ENCODE measurements at places on chromosomes 3 and 15. TPM values are rescaled to one million over a fixed set of nuclear protein-coding genes. Genes with fewer than 3 reads are reported as not detected.

ST3GAL6 gene
- total RNA-seq: 17.9 TPM

SGO1 gene
- total RNA-seq: 33.3 TPM

GRCh38 chr3:63576846-63577245, 75.6 kb upstream of the SNTN start:
- H3K27ac ChIP-seq: no peak overlapping the region
- no peaks in the 10 kb centered on the region for H3K27me3 ChIP-seq
- no peaks in the 10 kb centered on the region for H3K36me3 ChIP-seq
- no peak overlapping the region for H3K4me3 ChIP-seq

DNA sequence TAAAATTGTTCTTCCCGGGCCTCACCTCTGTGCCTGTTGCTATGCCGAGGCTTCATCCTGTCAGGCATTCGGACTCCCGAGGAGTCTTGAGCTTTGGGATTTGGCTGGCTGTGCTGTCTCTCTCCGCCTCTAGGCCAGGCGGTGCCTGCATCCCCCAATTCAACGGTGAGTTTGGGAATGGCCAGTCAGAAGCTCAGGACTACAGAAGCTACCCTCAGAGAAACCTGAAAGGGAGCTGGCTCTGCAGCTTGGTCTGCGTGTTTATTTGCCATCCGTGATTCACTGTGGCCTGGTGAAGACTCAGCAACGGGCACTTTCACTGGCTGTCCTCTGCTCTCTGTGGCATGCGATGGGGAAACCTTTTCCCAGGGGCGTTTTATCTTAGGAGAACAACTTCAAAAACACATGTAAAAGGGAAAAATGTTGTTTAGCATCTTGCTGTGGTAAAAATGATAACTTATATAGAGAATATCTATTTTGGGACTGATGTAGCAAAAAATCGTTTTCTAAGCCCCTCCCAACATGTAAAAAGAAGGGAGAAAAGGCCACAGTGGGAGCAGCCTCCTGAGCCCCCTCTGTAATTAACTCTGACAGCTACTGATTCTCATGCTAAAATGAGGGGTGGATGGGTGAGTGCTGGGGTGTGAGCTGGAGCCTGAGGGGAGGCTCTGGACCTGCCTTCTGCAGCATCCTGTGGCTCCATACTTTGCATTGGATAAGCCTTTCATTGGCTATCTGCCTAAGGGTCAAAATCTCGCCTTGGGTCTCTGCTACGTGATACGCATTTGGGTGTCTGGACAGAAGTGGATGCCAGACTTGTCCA, 103.4 kb upstream of the KLHL25 start:
- no peak overlapping the region for H3K27ac ChIP-seq
- no peak overlapping the region for H3K4me3 ChIP-seq
- peaks cover 51% of the 10 kb centered on the region for H3K27me3 ChIP-seq
- H3K4me1 ChIP-seq: peaks cover 14% of the 10 kb centered on the region

GOLGA8H gene
- 2.1 TPM for total RNA-seq

P2RY1 gene
- total RNA-seq: 8.6 TPM

- H3K36me3 ChIP-seq: peaks cover 25% of the 10 kb centered on the region
- H3K27ac ChIP-seq: no peak overlapping the region
- H3K4me3 ChIP-seq: no peak overlapping the region
- DNase-seq: no peak
Measured at GRCh38 chr3:18007980-18008379, 265.5 kb upstream of the TBC1D5 start.

Measured in neural crest cell (in vitro differentiated cells).